ENCODE measurements at places on chromosomes 2 and 18.

DNA sequence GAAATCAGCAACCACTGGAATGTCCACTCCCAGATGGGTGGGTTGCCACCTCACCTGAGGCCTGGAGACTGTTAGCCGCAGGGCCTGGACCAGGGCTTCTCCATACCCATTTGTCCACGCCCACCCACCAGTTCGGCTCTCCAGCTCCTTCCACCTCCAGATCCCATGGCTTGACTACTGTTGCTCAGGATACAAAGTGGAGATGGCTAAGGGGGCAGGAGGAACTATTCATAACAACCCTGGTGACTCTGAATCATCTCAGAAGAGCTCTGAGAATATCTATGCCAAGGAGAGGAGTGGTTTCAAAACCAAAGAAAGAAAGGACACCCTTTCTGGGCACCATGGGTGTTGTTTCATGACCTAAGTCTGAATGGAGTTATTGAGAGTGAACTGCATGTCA lies 145.8 kb downstream of the LAMA3 start:
- DNase-seq = no peak

DNA sequence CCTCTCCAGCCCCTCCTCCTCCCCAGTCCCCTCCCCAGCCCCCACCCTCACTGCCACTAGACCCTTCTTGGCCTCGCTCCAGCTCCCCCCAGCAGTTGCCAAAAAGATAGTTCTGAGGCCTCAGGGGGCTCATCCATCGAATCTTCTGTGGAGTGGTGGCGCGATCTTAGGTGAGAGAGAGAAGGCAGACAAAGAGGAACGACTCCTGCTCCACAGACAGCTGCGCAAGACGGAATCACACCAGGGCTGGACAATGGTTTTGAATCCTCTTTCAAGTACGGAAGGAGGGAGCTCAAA lies 68.1 kb downstream of the LAMA3 start:
- DNase-seq = no peak

- no peak for DNase-seq
Observed at GRCh38 chr2:176544991-176545956, 276.0 kb downstream of the MTX2 start.

DNA sequence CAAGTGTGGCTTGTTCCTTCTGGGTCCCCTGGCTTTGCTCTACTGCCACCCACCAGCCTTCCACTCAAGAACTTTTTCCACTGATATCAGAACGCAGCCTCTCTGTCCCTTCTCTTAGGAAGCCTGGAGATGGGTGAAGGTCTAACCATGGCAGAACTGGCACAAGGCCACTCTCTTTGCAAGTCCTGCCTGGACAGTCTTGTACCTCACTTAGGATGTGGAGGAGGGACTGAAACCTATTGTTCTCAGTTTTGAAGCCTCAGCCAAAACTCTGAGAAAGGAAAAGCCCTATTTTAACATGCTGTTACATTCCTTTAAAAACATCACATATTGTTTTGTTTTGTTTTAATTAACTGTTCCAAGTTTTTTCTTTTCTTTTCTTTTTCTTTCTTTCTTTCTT lies 58.9 kb upstream of the NCOA1 start:
- DNase-seq = no peak

GRCh38 chr2:235026649-235027557 lies 75.1 kb downstream of the SH3BP4 start:
- no peak for DNase-seq

DNA sequence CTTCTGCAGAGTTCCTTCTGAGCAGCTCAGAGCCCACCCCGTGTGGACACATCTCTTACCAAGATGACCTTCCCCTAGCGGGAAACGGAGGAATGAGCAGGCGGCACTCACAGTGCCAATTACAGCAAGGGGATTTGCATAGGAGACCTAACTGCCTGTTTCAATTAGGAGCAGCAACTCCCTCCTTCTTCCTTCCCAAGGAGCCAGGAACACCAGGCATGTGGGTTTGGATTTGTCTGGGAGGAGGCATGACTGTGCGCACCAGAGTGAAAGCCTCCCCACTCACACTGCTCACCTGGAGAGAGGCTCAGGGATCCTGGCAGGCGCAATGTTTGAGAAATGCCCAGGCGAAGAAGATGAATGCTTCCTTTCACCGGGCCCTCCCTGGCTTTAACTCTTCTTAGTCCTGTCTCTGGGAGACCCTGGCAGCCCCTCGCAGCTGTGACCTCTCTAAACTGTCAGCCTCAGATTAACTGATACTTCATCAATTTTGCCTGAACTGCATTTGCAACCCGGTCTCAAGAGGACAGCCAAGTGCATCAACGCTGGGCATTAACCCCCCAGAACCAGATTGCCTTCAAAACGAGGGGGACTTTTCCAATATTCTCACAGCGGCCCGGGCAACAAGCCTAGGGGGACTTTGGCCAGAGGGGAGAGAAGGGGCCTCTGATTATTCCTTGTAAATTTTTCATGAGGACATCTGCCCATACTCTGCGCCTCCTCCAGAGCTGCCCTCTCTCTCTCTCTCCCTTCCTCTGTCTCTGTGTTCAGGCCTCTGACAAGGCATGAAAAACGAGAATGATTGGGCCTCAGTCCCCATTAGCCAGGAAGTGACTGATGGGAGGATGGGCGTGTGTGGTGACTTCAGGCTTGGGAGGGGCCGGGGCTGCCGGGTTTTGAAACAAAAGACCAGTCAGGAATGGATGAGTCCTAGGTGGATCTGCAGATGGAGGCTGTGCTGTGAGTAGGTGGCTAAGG lies 93.8 kb downstream of the CMPK2 start:
- DNase-seq = no peak

GRCh38 chr2:223941579-223942277 lies 3.4 kb downstream of the WDFY1 start:
- DNase-seq = no peak

GRCh38 chr2:173153301-173153885 lies 77.7 kb downstream of the MAP3K20 start:
- no peak for DNase-seq

GRCh38 chr2:146992057-146992456 lies 852.8 kb upstream of the ACVR2A start:
- no peak for DNase-seq

- DNase-seq = no peak
Observed at GRCh38 chr2:173858291-173858731, 106.9 kb downstream of the SP3 start.

GRCh38 chr2:235535423-235536130 lies 41.7 kb downstream of the AGAP1 start:
- no peak for DNase-seq

DNA sequence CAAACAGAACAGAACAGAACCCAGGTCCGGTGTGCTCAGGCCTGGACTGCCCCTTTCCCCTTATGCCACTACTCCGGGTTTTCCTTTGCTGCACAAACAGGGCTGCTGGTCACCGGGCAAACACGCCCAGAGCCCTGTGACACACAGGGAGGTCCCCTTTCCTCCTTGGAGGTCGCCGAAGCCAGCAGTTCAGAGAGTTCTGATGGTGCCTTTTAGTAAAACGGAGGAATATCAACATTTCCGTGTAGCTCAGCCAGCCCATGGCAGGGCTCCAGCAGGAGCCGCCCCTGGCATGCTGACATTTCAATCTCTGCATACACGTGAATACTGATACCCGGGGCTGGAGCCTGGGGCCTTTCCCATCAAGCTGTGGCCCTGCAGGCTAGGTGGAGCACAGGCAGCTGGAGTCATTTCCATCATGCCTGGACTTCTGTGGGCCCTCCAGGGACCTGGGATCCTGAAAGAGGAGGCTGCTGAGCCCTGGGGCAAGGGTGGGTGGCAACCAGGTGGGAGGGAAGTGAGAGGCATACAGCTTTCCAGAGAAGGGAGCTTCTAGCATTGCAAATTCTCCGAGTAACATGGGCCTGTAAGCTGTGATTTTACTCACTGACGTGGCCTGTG lies 91.4 kb upstream of the PXDN start:
- DNase-seq = no peak

GRCh38 chr2:127705391-127706065 lies 4.2 kb downstream of the SFT2D3 start:
- DNase-seq = no peak

DNA sequence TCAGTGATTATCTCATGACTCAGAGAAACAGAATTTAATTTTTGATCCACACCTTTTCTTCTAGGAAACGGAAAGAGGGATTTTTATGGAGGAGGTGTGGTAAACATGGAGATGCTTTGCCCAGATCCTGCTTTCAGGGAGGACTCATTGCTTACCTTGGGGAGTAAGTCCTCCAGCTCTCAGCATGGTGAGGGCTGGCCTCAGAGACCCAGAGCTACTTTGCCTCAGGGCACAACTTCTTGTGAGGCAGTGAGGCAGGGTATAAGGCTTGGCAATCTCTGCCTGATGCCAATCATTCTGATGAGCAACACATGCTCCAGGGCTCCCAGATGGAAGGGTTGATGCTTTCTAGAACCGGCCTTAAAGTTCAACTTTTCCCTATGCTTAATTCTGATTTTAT lies 189.9 kb upstream of the DCC start:
- no peak for DNase-seq

DNA sequence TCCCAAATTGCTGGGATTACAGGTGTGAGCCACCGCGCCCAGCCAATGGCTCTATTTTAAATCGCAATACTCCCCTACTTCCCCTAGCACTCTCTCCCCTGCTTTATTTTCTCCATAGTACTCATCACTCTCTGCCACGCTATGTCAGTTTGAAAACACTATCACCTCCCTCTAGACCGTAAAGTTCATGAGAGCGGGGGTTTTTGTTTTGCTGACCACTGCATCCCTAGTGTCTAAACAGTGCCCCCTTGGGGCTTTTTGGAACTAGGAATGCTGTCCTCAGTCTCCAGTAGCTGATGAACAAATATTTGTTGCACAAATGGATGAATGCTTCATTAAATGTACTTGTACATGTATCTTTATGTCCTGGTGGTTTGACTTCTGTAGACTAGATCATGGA lies 44.1 kb downstream of the ATOH8 start:
- DNase-seq = no peak

DNA sequence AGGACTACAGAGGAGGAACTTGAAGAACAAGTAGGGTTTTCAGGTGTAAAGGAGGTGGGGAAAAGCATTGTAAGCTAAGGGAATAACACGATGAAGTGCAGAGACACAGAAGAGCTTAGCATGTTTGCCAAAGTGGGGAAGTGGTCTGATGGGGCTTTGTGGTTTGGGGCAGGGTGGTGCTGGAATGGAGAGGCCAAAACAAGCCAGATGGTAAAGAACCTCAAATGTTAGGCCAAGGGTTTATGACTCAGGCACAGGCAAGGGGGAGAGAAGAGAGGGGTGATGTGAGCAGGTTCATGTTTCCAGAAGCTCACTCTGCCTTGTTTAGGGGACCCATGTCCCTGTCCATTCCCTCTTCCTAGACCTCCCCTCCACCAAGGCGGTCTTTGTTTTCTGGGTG lies 104.5 kb upstream of the YWHAQ start:
- DNase-seq = no peak

DNA sequence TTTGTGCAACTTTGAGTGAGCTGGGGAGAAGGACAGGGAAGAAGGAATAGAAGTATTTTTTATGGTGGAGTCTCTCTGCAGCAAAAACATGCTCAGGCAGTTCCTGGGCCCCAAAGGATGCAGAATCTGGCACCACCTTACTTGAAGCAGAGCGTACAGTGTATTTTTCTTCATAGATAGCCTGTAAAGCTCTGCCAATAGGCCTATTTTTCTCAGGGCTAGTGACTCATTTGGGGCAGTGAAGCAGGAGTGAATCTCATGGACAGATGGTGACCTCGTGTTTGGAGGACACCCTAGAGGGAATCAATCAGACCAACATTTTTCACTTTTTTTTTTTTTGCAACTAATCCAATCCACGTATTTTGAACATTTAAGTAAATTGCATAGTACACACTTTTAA lies 268.1 kb upstream of the CXCR4 start:
- DNase-seq = no peak

GRCh38 chr18:12960853-12961397 lies 13.1 kb downstream of the SEH1L start:
- no peak for DNase-seq

- no peak for DNase-seq
Observed at GRCh38 chr2:179263446-179264367, 925 bp downstream of the SESTD1 start.

- no peak for DNase-seq
Observed at GRCh38 chr2:239600001-239600593, 199.3 kb upstream of the HDAC4 start.

DNA sequence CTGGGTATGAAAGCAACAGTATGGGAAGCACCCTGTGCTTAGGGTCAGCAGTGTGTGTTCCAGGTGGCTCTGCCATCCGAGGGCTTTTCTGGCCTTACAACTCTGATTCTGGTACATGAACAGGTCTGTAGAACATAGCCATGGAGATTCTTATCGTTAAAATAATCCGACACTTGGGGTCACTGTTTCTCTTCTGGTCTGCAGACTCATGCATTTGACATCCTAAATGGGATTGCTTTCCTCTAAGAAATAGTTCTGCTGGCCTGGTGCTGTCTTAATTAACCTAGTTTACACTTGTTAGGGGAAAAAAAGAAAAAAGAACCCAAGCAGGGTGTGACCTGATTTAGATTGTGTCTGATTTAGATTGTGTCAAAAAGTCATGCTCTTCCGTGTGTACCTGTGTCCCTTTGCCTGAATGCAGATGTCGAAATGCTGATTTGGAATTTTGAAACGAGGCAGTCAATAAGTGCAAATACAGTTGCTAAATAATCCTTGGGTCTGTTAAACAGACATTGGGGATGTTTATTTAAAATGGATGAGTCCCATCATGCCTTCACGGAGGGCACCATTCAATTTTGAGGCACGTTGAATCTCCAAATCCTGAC lies 59.6 kb downstream of the TRPM8 start:
- no peak for DNase-seq

DNA sequence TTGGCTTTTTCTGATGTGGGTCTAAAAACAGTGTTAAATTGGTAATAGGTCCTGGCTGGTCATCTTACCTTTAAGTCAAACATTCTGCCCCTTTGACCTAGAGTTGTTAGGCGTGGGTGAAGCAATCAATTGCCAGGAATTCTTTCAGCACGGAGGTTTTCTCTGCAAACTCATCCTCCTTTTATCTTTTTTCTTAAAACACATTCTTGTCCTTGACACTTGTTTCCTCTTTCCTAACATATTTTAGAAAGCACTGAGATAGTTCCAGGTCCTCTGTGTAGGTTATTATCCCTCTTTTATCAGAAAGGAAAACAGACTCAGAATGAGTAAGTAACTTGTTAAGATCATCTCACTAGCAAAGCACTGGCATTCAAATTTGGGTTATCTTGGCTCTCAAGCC lies 18.6 kb upstream of the AP1S3 start:
- DNase-seq = no peak

DNA sequence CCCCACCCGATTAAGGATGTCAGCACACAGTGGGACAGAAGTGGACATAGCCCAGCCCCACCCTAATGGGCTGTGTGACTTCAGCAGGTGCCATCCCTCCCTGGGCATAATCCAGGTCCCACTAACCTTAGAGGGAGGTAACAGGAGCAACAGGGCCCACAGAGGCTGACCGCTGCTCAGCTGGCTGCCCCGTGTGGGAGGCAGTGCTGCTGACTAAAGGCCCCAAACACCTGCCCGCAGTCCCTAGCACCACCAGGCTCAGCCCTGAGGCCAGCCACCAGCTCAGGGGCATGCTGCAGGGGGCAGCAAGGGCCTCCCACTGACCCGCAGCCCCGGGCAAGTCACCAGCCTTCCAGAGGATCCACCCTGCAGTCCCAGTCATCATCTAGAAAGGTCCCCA lies 14.6 kb downstream of the BIN1 start:
- no peak for DNase-seq
